Upper lobe of left lung (tissue), 6 donors: ENCODE measurements at places on chromosomes 4 and X. TPM values are rescaled to one million over a fixed set of nuclear protein-coding genes. Genes with fewer than 3 reads are reported as not detected.

The GLRA2 gene
- not detected for total RNA-seq

GRCh38 chr4:80532674-80533333 is 197.3 kb downstream of the CFAP299 start:
- no peaks in the 10 kb centered on the region for H3K27me3 ChIP-seq
- DNase-seq, result no peak
- no peaks in the 10 kb centered on the region for H3K4me1 ChIP-seq
- no peaks in the 10 kb centered on the region for H3K36me3 ChIP-seq

- no peaks in the 10 kb centered on the region for H3K27me3 ChIP-seq
- H3K27ac ChIP-seq, result no peak overlapping the region
- no peaks in the 10 kb centered on the region for H3K4me1 ChIP-seq
- DNase-seq, result no peak
These were observed 162.7 kb upstream of the GALNTL6 start for GRCh38 chr4:171650543-171650942.

- no peak overlapping the region for H3K4me3 ChIP-seq
- DNase-seq, result no peak
- H3K36me3 ChIP-seq, result no peaks in the 10 kb centered on the region
- no peaks in the 10 kb centered on the region for H3K27me3 ChIP-seq
- no peak overlapping the region for H3K27ac ChIP-seq
These were observed 22.0 kb downstream of the CXCL8 start for GRCh38 chr4:73762409-73762808.

- H3K4me3 ChIP-seq, result no peak overlapping the region
- H3K27me3 ChIP-seq, result no peaks in the 10 kb centered on the region
- DNase-seq, result no peak
- no peak overlapping the region for H3K27ac ChIP-seq
- peaks cover 2% of the 10 kb centered on the region for H3K4me1 ChIP-seq
These were observed 56.2 kb downstream of the ADRA2C start for GRCh38 chr4:3822230-3822947.

GRCh38 chr4:185343726-185344581 is 51.8 kb downstream of the LRP2BP start:
- no peak overlapping the region for H3K27ac ChIP-seq
- H3K36me3 ChIP-seq, result peaks cover 25% of the 10 kb centered on the region
- no peaks in the 10 kb centered on the region for H3K27me3 ChIP-seq

- H3K4me1 ChIP-seq, result no peaks in the 10 kb centered on the region
- no peak overlapping the region for H3K27ac ChIP-seq
- DNase-seq, result no peak
- H3K4me3 ChIP-seq, result no peak overlapping the region
- no peaks in the 10 kb centered on the region for H3K36me3 ChIP-seq
These were observed 45.0 kb downstream of the SLC9A7 start for GRCh38 chrX:46713672-46714490.

DNA sequence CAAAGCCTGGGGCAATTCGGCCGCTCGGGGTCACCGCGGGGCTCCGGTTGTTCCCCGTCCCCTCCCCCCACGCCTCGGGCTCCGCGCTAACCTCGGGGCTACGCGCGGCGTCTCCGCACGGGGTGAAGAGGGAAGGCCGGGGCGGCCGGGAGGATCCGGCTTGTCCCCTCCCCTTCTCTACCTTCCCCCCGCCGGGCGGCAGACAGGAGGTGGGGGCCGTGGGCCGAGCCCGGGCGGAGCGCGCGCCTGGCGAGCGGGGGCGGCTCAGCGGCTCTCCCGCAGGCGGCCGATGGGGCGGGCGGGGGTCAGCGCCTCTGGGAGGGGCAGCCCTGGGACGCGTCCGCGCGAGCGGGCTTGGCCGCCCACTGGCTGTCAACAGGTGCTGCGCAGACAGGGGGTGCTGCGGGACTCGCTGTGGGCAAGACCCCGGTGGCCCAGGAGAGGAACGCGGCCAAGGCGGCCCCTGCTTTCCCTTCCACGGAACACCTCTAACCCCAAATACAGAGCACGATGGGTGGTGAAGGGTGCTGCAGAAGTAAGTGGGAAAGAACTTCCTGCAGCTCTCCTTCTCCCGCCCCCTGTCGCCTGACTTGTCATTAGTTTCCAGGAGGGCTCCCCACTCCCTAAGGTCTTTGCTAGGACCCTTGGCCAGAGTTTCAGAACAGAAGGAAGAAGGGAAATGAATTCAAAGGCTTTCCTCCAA is at the start of gene PDGFC:
Gene PDGFC, minus strand, starts transcription at position 124 of the 703 bp plus-strand sequence. CDS start 896 bp downstream, outside the sequence.
- peaks cover 20% of the 10 kb centered on the region for H3K4me1 ChIP-seq
- peak; percentile 84 for DNase-seq
- no peaks in the 10 kb centered on the region for H3K36me3 ChIP-seq
- peak within 1 kb of the TSS; percentile 84 for H3K27ac ChIP-seq
- peak within 1 kb of the TSS; percentile 50 for H3K4me3 ChIP-seq
- no peaks in the 10 kb centered on the region for H3K27me3 ChIP-seq

DNA sequence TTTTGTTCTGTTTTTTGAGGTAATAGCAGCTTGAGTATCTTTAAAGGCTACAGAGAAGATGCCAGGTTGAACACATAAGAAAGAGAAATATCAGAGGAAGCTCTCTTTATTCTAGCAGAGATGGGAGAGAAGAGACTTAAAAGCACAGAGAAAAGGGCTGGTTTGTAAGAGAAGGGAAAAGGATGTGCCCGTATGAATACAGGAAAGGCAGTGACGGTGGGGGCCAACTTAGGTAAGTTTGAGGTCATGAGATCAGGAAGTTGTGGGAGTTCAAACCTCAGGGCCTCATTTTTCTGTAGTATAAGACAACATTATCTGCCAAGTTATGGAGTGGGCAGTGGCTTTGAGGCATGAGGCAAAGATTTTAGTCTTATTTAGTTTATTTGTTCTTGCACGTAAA is 121.3 kb upstream of the S100G start:
- H3K27me3 ChIP-seq, result no peaks in the 10 kb centered on the region
- H3K4me1 ChIP-seq, result no peaks in the 10 kb centered on the region
- DNase-seq, result no peak
- H3K27ac ChIP-seq, result no peak overlapping the region
